ENCODE measurements at places on chromosomes 1 and 21.

GRCh38 chr1:110600716-110601115 lies 5.4 kb downstream of the KCNA2 start:
- no peak for DNase-seq

GRCh38 chr21:42595283-42596187 lies 57.9 kb upstream of the PDE9A start:
- no peak for DNase-seq

- DNase-seq: no peak
Measured at GRCh38 chr1:95072117-95072516, 634 bp downstream of the ALG14 start.

GRCh38 chr1:172220376-172220775 lies 200.1 kb upstream of the C1orf105 start:
- no peak for DNase-seq

DNA sequence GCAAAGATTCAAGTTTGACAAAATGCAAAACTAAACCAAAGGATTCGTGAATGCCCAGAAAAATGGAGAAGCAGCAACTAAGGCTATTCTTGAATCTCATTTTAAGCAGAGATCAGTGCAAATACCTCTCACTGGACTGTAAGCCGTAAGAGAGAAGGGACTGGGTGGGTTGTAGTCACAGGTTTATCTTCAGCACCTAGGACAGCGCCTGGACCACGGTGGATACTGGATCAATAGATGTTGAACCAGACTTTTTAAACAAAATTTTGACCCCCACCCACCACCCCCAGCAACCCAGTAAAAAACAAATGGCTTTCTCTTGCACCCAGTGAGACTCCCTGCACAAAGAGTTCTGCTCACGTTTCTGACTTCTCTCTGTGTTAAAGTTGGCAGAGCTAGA lies 347.1 kb downstream of the AJAP1 start:
- no peak for DNase-seq

DNA sequence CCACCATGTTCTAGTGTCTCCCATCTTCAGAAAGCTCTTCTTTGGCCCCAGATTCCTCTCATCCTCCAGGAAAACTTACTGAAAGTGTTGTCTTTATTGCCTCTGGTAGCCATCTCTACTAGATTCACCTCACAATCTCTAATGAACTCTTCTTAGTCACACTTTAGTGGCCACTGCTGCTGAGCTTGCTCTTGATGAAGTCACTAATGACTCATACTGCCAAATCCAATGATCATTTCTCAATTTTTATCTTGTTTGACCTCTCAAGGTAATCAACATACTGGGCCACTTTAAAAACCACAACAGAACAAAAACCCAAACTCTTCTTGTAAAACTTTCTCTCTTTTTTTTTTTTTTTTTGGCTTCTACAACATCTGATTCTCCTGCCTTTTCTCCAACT lies 196.4 kb downstream of the LHX8 start:
- no peak for DNase-seq

GRCh38 chr1:154599658-154600057 lies 8.3 kb downstream of the ADAR start:
- no peak for DNase-seq

- DNase-seq: no peak
Measured at GRCh38 chr1:16724718-16725438, 15.4 kb upstream of the RNU1-4 start.

DNA sequence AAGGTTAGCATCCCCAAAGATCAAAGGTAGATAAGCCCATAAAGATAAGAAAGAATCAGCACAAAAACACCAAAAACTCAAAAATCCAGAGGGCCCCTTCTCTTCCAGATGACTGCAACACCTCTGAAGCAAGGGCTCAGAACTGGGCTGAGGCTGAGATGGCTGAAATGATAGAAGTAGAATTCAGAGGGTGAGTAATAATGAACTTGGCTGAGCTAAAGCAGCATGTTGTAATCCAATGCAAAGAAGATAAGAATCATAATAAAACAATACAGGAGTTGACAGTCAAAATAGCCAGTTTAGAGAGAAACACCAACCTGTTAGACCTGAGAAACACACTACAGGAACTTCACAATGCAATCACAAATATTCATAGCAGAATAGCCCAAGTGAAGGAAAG lies 406.9 kb upstream of the CXADR start:
- DNase-seq: no peak

DNA sequence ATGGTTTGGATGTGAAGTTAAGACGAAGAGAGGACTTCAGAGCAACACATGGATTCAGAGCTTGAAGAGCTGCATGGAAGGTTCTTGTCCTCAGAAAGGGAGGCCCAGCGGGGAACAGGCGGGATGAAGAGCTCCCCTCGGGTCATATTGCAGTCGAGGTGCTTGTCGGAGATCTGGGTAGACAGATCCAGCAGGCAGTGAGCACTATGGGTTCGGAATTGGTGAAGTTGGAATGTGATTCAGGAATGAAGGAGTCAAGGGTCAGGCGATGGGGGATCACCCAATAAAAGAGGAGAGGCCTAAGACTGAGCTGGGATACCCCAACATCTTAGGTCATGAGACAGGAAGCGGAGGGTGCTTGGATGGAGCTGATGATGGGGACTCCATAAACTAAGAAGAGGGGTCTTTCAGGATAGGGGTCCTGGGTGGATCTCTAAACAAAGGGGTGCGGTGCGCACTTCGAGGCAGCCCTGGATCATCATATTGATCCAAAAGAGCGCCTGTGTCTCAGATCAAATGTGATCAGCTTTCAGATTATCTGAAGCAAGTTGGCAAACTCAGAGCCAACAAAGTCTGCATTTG lies 176.3 kb upstream of the VAMP3 start:
- DNase-seq: no peak

DNA sequence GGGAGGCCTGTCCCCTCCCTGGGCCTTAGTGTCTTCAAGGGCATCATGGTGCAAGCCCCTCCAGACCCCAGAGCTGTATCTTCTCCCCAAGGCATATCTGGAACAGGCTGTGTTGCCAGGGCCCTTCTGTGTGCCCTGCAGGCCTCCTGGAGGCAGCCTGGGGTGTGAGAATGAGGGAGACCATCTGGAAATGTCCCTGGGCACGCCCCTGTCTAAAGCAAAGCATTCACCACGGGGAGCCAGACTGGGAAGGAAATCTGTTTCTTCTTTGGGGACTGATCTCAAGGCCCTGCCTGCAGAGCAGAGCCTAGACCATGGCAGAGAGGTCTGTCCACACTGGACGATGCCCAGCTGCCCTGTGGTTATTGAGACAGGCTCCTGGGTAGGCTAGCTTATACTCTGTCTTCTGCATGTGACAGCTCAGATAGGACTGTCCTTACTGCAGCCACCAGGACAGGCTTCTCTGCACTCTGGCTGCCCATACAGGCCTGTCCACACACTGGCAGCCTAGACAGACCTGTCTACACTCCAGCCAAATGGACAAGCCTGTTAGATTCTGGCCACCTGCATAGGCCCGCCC lies 24.6 kb downstream of the PODN start:
- DNase-seq: no peak

GRCh38 chr1:44405798-44406736 lies 1.0 kb downstream of the RNF220 start:
- DNase-seq: no peak

GRCh38 chr21:41519806-41520559 lies 12.0 kb upstream of the TMPRSS2 start:
- DNase-seq: no peak

GRCh38 chr1:247409869-247410544 lies 6.0 kb upstream of the NLRP3 start:
- DNase-seq: no peak

Measured in esophagus squamous epithelium (tissue), 5 donors.